Activated naive CD8-positive, alpha-beta T cell treated with anti-CD3 and anti-CD28 coated beads, Interleukin-2, amount 10 ng/mL, durations not matched to agents 7 days and 5 days (primary cell): ENCODE measurements at places on chromosomes 16 and 17. TPM values are rescaled to one million over a fixed set of nuclear protein-coding genes. Genes with fewer than 3 reads are reported as not detected.

GRCh38 chr16:89484041-89484501, 6.3 kb downstream of the ANKRD11 start:
- H3K36me3 ChIP-seq: peaks cover 29% of the 10 kb centered on the region
- peak overlapping the region; percentile 72 for H3K27ac ChIP-seq
- peak overlapping the region; percentile 76 for H3K4me3 ChIP-seq
- no peak for DNase-seq

GRCh38 chr17:28467456-28468025, 5.9 kb upstream of the SLC13A2 start:
- peaks cover 8% of the 10 kb centered on the region for H3K27me3 ChIP-seq
- H3K4me1 ChIP-seq: peaks cover 8% of the 10 kb centered on the region
- no peak overlapping the region for H3K27ac ChIP-seq
- no peak for DNase-seq
- H3K36me3 ChIP-seq: no peaks in the 10 kb centered on the region
- no peak overlapping the region for H3K4me3 ChIP-seq

- peaks cover 9% of the 10 kb centered on the region for H3K4me1 ChIP-seq
- H3K27me3 ChIP-seq: peaks cover 36% of the 10 kb centered on the region
- no peak overlapping the region for H3K4me3 ChIP-seq
- H3K36me3 ChIP-seq: no peaks in the 10 kb centered on the region
- H3K27ac ChIP-seq: no peak overlapping the region
- DNase-seq: peak; percentile 41
Measured at GRCh38 chr17:76870377-76870714, 2.1 kb downstream of the MGAT5B start.

- H3K4me3 ChIP-seq: no peak overlapping the region
- no peaks in the 10 kb centered on the region for H3K27me3 ChIP-seq
- DNase-seq: no peak
- no peaks in the 10 kb centered on the region for H3K36me3 ChIP-seq
Measured at GRCh38 chr16:52741351-52741750, 194.4 kb upstream of the TOX3 start.

DNA sequence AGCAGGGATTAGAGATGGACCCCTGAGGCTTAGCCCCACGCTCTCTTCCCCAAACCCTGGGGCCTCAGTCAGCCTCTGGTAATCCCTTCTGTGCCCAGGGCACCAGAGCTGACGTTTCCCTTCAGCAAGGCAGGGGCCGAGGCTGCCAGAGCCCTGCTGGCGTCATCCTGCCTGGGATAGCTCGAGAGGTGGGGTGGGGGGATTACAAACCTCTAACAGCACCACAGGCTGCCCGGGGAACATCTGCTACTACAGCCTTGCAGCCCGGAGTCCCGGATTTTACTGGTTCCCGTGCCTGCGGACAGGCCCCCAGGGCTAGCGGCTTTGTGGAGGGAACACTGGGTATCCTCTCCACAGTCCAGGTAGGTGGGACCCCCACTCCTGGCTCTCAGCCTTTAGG, at the start of gene AANAT:
TSS of gene AANAT (plus strand) at position 238 of the 400 bp plus-strand sequence. CDS start 1,144 bp downstream, outside the sequence.
- peaks cover 2% of the 10 kb centered on the region for H3K27me3 ChIP-seq
- H3K4me1 ChIP-seq: peaks cover 7% of the 10 kb centered on the region
- no peak within 1 kb of the TSS for H3K27ac ChIP-seq
- H3K36me3 ChIP-seq: peaks cover 7% of the 10 kb centered on the region
- DNase-seq: no peak

- H3K27me3 ChIP-seq: peaks cover 9% of the 10 kb centered on the region
- no peaks in the 10 kb centered on the region for H3K4me1 ChIP-seq
- H3K36me3 ChIP-seq: no peaks in the 10 kb centered on the region
- H3K27ac ChIP-seq: no peak overlapping the region
- no peak for DNase-seq
- H3K4me3 ChIP-seq: no peak overlapping the region
Measured at GRCh38 chr17:31824766-31825360, 34.2 kb downstream of the COPRS start.

DNA sequence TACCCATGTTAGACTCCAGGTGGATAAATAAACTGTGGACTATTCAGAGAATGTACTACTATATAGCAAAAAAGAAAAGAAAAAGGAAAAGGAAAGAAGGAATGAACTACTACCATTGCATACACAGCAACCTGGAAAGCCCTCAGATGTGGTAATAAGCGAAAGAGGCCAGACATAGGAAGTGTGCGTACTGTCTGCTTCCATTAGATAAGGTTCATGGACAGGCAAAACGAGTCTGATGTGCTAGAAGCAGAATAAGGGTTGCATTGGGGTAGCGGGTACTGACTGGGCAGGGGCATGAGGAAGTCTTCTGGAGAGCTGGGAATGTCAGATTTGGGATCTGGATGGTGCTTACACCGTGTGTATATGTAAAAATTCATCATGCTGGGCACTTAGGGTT, 21.8 kb downstream of the CLEC16A start:
- H3K4me3 ChIP-seq: no peak overlapping the region
- H3K4me1 ChIP-seq: peaks cover 56% of the 10 kb centered on the region
- H3K27ac ChIP-seq: peak overlapping the region; percentile 66
- H3K36me3 ChIP-seq: peaks cover 42% of the 10 kb centered on the region
- no peak for DNase-seq
- no peaks in the 10 kb centered on the region for H3K27me3 ChIP-seq

GRCh38 chr16:616733-617586, 13.8 kb upstream of the WFIKKN1 start:
- H3K4me3 ChIP-seq: no peak overlapping the region
- no peak for DNase-seq
- H3K27me3 ChIP-seq: no peaks in the 10 kb centered on the region

- H3K36me3 ChIP-seq: no peaks in the 10 kb centered on the region
- H3K27me3 ChIP-seq: peaks cover 6% of the 10 kb centered on the region
- H3K4me3 ChIP-seq: no peak overlapping the region
- no peak for DNase-seq
- peaks cover 5% of the 10 kb centered on the region for H3K4me1 ChIP-seq
- H3K27ac ChIP-seq: no peak overlapping the region
Measured at GRCh38 chr17:78900816-78901215, 2.2 kb downstream of the CEP295NL start.

DNA sequence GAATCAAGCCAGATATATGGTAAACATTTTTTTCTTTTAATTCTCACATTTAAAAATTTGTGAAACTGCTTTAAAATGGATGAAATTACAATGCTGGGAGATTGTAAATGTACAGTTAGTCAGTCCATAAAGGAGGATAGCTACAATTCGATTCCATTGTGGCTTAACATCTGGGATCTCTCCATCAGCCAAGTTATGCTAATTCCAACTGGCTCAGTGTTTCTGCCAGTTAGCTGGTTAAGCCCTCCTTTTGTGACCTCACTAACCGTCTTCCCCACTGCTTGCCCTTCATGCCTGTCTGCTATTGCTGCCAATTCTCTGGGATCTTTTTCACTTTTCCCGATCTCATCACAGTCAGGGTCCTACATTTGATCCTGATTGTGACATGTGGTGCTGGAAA, 1347.6 kb downstream of the CDH11 start:
- no peak overlapping the region for H3K27ac ChIP-seq
- H3K4me3 ChIP-seq: no peak overlapping the region

GRCh38 chr16:7083096-7083495, 249.5 kb upstream of the RBFOX1 start:
- H3K4me1 ChIP-seq: no peaks in the 10 kb centered on the region
- H3K27ac ChIP-seq: no peak overlapping the region
- no peak for DNase-seq
- H3K36me3 ChIP-seq: no peaks in the 10 kb centered on the region

DNA sequence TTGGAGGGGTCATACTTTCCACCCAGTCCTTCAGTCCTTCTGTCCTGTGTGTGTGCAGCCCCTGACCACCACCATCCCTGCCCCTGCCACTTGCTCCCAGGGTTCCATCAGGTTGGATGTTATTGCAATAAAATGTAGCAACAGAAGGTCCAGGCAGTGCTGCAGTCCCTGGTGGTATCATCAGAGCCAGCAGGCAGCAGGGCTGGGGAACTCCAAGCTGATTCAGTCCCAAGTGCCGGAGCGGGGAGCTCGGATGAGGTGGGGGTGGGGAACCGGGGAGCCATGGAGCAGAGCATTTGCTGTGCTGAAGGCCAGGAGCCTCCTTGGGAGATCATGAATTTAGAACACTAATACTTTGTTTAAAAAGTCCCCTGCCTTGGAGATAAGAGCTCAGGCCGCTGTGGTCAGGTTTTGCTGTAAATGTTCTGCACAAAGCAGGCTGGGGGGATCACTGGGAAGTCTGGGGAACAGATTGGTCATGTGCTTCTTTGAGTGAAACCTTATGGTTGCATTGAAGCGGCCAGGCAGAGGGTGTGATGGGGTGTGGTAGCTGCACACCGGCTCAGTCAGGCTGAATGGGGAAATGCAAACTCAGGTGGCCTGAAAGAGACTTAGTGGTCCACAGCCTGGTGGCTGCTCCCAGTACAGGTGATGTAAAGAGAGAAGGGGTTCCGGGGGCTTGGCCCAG, 225.9 kb downstream of the SEC14L1 start:
- peaks cover 14% of the 10 kb centered on the region for H3K27me3 ChIP-seq
- H3K4me3 ChIP-seq: peak overlapping the region; percentile 48
- peaks cover 50% of the 10 kb centered on the region for H3K4me1 ChIP-seq
- no peak overlapping the region for H3K27ac ChIP-seq

GRCh38 chr16:1259760-1260068, 3.8 kb downstream of the TPSD1 start:
- no peak overlapping the region for H3K4me3 ChIP-seq
- DNase-seq: no peak
- peaks cover 5% of the 10 kb centered on the region for H3K4me1 ChIP-seq
- H3K36me3 ChIP-seq: no peaks in the 10 kb centered on the region
- H3K27ac ChIP-seq: no peak overlapping the region

DNA sequence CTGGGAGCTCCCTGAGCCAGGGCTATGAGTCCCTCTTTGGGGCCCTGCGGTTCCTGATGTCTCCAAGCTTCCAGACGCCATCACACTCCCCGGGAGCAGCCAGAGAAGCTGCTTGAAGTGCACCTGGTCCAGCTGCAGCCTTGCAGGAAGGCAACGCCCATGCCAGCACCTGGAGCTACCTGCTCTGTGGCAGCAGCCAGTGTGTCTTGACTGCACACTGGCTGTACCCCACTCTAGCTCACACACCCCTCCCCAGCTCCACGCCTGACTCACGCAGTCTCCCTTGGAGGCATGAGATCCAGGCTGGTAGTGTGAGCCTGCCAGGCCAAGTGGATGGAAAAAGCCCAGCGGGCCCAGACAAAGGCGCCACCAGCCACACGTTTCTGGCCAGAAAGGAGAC, 63.3 kb downstream of the USP32 start:
- peaks cover 8% of the 10 kb centered on the region for H3K36me3 ChIP-seq
- no peak for DNase-seq
- no peaks in the 10 kb centered on the region for H3K27me3 ChIP-seq

DNA sequence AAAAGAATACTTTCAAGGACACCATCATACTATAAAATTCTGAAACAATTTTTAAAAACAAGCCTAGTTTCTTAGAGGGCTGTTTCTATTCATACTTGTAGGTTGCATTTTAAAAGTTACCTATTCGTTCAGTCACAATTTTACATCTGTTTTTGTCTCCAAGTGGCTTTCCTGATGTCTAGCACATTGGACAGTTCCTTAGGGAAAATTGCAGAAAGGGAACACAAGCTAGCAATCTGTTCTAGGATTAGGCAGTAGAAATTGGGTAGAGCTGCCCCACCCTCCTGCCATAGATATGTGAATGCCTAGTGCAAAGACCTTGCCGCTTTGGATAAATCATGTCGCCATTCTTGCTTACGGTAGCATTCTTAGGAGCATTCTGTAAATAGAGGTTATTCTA, 358.9 kb downstream of the RBFOX1 start:
- no peaks in the 10 kb centered on the region for H3K36me3 ChIP-seq
- no peak overlapping the region for H3K27ac ChIP-seq
- no peaks in the 10 kb centered on the region for H3K27me3 ChIP-seq
- DNase-seq: no peak

DNA sequence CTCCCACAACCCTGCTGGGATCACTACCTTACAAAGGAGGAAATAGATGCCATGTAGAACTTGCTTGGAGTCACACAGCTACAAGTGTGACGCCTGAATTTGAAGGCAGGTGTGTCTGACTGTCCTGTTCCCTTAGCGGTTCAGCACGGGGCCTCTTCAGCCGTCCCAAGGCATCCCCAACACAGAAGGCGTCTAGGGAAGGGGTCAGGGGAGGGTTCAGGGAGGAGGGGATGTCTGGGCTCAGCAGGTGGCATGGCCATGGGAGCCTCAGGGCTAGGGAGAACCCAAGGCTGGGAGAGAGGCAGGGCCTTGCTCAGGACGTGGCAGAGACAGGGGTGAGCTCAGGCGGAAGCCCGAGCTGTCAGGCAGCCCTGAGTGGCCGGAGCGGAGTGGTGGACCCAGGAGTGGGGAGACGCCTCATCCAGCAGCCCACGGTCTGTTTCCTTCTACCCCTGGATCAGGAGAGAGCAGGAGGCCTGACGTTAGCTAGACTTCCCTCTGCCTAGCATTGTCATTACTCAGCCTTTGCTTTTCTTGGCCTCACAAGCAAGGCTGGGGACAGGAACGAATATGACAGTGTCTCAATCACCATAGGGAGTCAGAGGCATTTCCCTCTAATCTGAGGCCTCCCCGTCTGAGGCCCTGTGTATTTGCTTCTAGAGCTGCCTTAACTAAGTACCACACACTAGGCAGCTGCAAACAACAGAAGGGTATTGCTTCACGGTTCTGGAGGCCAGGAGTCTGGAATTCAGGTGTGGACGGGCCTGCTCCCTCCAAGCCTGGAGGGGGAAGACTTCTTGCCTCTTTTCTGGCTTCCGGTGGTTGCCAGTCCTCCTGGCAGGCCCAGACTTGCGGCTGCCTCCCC, 31.3 kb upstream of the ANKRD40CL start:
- H3K4me1 ChIP-seq: no peaks in the 10 kb centered on the region
- no peaks in the 10 kb centered on the region for H3K27me3 ChIP-seq
- H3K27ac ChIP-seq: no peak overlapping the region

- no peak for DNase-seq
- peaks cover 45% of the 10 kb centered on the region for H3K36me3 ChIP-seq
- peaks cover 11% of the 10 kb centered on the region for H3K4me1 ChIP-seq
- no peak overlapping the region for H3K4me3 ChIP-seq
- H3K27me3 ChIP-seq: no peaks in the 10 kb centered on the region
Measured at GRCh38 chr16:17408955-17409441, 61.8 kb downstream of the XYLT1 start.

The GUCY2D gene
- total RNA-seq: not detected

The PRSS27 gene
- total RNA-seq: 2.2 TPM

The SDK2 gene
- total RNA-seq: 29.3 TPM

The ATF7IP2 gene
- total RNA-seq: 34.0 TPM

The PIK3R6 gene
- total RNA-seq: 15.8 TPM

The GSG1L gene
- not detected for total RNA-seq
